ENCODE measurements at places on chromosomes 13 and 19.

- no peak for DNase-seq
These were observed 53.9 kb downstream of the FNDC3A start for GRCh38 chr13:49029570-49029969.

GRCh38 chr13:76687467-76687866 lies 198.7 kb downstream of the KCTD12 start:
- DNase-seq, result no peak

DNA sequence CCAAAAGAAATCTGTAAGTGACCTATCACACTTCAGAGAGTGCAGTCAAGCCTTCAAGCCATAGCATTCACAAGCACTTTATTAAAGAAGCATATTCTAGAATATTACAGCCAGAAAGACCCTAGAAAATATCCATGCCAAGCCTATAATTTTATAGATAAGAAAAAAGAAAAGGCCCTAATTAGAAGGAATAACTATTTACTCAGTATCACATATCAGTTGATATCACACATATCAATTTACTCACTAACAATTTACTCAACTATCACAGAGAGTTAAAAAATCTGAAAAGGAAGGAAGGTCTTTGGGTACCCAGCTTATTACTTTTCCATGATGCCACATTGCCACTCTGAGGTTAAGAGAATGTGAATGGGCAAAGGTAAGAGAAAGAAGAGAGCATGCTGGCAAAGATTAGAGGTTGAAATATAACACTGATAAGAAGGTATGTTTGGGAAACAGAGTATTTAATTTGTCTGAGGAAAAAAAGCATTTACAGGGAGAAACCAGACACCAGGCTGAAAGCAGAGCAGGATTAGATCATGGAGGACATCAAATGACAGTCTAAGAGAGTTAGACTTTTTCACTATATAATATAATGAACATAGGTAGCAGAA lies 186.2 kb downstream of the VWA8 start:
- no peak for DNase-seq

DNA sequence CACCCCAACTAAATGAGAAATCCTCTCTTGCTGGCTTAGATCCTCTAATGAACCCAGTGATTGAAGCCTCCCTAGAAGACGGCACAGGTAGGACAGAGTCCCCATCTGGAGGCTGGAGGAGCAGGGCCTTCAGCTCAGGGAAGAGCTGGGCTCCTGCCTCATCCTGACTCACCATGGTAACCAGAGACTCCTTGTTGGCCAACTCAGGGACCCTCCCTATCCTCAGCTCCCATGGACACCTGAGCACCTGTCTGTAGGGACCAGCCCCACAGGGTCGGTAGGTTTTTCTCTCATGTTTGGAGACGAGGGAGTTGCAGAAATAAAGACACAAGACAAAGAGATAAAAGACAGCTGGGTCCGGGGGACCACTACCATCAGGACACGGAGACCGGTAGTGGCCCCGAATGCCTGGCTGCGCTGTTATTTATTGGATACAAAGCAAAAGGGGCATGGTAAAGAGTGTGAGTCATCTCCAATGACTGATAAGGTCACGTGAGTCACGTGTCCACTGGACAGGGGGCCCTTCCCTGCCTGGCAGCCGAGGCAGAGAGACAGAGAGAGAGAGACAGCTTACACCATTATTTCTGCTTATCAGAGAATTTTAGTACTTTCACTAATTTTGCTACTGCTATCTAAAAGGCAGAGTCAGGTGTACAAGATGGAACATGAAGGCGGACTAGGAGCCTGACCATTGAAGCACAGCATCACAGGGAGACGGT lies 26.6 kb downstream of the SIGLEC7 start:
- no peak for DNase-seq

DNA sequence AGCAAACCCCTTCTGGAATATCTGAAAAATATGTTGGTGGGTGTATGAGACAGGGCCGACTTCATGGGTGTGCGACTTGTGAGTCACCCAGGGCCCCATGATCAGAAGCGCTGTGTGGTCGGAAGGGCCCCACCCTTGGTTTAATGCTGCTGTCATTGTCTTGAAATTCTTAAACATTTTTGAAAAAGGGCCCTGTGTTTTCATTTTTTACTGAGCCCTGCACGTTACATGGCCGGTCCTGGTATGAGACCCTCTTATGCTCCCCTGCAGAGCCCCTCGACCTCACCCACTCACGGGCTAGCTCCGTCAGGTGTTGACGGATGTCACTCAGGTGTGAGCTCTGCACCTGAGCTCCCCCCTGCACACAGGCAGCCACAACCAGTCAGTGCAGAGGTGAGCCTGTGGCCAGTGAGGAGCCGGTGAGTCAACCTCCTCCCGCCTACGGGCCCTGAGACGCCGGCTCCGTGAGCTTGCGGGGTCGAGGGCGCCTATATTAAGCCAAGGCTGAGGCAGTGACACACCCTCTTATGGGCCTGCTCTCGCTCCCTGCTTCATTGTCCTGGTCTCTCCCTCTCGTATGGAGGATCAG lies 27.7 kb downstream of the GADD45B start:
- DNase-seq, result no peak

DNA sequence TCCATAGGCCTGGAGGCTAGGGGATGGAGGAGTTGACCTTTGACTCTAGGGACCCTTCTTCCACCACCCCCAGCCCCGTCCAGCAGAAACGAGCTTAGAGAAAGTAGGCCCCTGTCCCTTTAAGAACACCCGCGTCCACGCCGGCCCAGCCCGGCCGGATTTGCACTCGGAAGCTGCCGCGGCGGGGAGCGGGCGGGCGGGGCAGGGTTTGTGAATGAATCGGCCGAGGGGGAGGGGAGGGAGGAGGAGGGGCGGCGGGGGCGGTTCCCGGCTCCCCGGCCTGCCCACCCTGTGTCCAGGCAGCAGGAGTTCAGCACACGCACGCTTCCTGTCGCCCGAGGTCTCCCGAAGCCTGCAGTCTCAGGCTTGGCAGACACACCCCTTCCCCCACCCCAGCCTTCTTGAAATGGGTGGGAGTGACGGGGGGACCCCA lies 1.5 kb downstream of the UNC13A start:
- DNase-seq, result peak; percentile 82

- peak; percentile 54 for DNase-seq
These were observed 23.0 kb downstream of the PPP1R37 start for GRCh38 chr19:45115809-45116615.

GRCh38 chr13:93577105-93577504 lies 350.5 kb downstream of the GPC6 start:
- no peak for DNase-seq

DNA sequence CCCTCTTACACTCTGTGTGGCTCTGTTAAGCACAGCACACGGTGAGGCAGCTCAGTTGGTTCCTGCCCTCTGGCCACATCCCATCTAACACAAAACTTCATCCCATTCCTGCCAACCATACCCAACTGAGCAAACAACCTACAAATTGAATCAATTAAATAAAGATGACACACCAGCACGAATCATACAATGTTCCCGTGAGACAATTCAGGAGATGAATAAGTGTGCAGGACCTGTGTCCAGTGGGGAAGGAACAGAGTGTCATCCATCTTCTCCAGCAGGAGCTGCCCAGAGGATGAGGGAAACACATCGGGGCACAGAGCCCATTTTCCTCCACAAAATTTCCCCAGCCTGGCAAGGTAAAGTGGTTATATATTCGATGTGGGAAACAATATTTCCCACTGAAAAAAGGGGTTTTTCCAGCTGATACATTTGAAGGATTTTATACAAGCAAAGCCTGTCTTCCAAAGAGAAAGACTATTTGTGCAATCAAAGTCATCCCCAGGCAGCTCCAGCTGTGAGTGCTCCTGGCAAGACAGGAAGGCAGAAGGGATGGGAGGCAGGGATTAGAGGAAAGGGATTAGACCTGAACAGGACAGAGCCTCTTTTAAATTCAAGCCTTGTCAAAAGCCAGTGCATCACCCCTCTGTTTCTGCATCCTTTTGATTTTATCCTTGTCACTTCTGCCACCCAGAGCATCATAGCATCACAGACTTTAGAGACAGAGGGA lies 240.2 kb downstream of the LHFPL6 start:
- no peak for DNase-seq

GRCh38 chr13:108342369-108343289 lies 73.1 kb downstream of the TNFSF13B start:
- DNase-seq, result no peak

DNA sequence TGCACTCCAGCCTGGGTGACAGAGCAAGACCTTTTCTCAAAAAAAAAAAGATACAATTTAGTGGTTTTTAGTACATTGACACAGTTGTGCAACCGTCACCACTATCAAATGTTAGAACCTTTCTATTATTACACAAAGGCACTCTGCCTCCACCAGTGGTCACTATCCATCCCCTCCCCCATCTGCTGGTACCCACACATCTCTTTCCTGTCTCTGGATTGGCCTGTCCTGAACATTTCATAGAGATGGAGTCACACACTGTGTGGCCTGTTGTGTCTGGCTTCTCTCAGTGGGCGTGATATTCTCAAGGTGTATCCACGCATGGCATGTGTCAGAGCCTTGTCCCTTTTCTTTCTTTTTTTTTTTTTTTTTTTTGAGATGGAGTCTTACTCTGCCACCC lies 11.2 kb downstream of the KDM4B start:
- DNase-seq, result no peak

- DNase-seq, result no peak
These were observed 32.6 kb upstream of the TCF3 start for GRCh38 chr19:1685046-1685445.

DNA sequence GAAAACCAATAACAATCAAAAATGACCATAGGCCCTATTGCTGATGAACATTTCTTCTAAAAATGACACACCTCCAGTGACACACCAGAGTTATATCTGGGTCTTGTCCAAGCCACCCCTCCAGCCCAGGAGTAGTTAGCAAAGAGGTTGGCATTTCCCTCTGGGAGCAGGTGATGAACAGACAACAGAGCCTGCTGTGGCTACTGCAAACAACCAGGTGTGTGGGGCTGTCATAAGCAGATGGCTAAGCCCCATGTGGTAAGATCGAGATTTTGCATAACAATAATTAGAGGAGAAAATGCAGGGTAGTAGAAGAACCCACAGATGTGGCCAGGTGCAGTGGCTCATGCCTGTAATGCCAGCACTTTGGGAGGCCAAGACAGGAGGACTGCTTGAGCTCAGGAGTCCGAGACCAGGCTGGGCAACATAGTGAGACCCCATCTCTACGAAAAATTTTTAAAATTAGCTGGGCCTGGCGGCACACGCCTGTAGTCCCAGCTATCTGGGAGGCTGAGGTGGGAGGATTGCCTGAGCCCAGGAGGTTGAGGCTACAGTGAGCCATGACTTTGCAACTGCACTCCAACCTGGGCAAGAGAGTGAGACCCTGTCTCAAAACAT lies 5.0 kb downstream of the XRCC1 start:
- DNase-seq, result no peak

Data from glutamatergic neuron (in vitro differentiated cells).